ENCODE measurements at places on chromosomes 16 and 17.

DNA sequence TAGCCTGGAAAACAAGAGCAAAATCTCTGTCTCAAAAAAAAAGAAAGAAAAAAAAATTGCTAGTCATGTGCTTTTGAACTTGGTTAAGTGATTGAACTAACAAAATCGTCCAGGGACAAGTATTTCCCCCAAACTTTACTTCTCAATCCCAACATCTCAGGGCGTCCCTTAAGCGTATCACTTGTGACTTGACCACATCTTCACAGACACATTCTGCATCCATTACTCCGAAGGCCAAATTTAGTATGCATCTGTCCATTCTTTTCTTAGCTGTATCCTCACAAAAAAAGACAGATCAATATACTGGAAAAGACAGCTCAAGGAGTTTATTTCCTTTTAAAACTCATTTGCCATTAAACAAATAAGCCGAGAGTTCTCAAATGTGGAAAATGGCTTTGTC, 5.9 kb upstream of the JPT1 start:
- H3K4me3 ChIP-seq: no peak overlapping the region
- no peaks in the 10 kb centered on the region for H3K27me3 ChIP-seq
- H3K4me1 ChIP-seq: no peaks in the 10 kb centered on the region
- no peak for DNase-seq
- H3K27ac ChIP-seq: no peak overlapping the region

DNA sequence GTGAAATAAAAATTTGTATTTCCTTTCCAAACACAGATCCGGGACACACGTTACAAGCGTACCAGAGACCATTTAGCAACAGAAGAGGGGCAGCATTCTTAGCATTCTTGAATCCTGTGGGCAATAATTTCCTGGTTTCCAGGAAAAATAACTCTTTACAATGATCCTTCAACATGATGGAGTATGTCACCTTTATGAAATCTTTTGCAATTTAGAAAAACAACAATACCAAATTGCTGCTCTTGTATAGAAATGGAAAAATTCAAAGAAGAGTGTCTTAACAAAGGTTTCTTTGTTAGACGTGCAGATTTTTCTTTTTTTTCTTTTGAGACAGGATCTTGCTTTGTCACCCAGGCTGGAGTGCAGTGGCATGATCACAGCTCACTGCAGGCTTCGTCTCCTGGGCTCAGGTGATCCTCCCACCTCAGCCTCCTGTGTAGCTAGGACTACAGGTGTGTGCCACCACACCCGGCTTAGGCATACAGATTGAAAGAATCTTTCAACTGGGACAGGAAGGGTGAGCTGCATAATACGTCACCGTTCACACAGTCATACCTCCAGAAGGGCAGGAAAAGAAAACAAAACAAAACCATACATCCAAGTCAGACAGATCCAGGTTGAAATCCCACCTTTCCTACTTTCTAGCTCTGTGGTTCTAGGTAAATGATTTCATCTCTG, 10.8 kb upstream of the GCSH start:
- H3K4me3 ChIP-seq: no peak overlapping the region
- no peaks in the 10 kb centered on the region for H3K27me3 ChIP-seq
- no peaks in the 10 kb centered on the region for H3K36me3 ChIP-seq

DNA sequence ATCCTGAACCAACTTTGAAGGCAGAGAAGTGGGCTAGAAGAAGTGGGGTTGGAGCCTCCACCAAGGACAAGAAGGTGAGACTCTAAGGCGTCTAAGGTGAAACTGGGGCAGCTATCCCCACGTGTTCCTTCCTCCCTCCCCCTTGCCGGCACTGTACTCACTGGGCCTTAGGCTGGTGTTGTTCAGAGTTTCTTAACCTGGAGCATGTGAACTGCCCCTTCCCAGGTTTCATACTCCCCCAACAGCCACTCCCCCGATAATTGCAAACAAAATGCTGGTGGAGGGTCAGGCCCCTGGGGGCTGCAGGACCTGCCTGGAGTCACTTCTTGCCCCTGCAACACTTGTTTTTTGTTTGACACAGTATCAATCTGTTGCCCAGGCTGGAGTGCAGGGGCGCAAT, 7.3 kb upstream of the SOCS3 start:
- H3K27me3 ChIP-seq: no peaks in the 10 kb centered on the region
- DNase-seq: no peak
- no peaks in the 10 kb centered on the region for H3K36me3 ChIP-seq
- H3K4me3 ChIP-seq: no peak overlapping the region

DNA sequence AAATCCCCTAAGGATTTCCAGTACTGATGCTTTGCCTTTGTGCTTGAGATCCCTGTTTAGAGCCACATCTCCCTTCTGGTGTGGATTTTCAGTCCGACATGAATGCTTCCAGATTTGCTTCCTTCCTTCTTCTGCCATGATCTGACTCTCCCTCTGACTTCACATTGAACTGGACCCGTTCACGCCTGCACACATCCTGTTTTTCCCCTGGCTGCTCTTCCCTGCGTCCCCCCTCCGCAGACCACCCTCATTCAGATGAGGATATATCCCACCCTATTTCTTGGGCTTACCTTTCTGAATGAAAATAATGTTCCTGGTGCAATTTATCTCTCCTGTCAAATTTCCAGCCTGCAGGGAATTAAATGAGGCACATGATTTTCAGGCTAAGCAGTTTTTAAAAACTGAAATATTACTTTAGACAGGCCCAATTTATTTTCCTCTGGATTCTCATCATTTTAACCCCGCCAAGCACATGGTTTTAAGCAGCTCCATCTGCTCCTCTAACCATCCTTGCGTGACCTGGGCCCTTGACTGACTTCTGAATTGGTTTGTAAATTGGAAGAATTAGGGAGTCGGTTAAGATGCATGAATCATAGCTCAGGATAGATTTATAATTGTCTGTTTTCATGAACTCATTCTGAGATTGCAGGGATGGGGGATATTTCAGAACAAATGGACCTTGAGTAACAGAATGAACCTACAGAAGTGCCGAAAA, 59.2 kb downstream of the BMERB1 start:
- no peak overlapping the region for H3K4me3 ChIP-seq
- no peaks in the 10 kb centered on the region for H3K4me1 ChIP-seq
- no peak overlapping the region for H3K27ac ChIP-seq
- no peaks in the 10 kb centered on the region for H3K36me3 ChIP-seq
- H3K27me3 ChIP-seq: no peaks in the 10 kb centered on the region

- H3K27ac ChIP-seq: no peak overlapping the region
- H3K27me3 ChIP-seq: no peaks in the 10 kb centered on the region
- H3K36me3 ChIP-seq: peaks cover 18% of the 10 kb centered on the region
- H3K4me3 ChIP-seq: no peak overlapping the region
- no peak for DNase-seq
- H3K4me1 ChIP-seq: no peaks in the 10 kb centered on the region
Measured at GRCh38 chr16:57424583-57424982, 20.0 kb downstream of the CCL17 start.

All from H1 (cell line).